Endothelial cell of umbilical vein (primary cell): ENCODE measurements at places on chromosomes 7 and 10. TPM values are rescaled to one million over a fixed set of nuclear protein-coding genes. Genes with fewer than 3 reads are reported as not detected.

Gene PLA2G12B
- not detected in 2 replicates for total RNA-seq

Gene PHKG1
- total RNA-seq, result 0.72 and 1.00 TPM in 2 replicates

Gene KIF11
- total RNA-seq, result 42.6 and 42.8 TPM in 2 replicates

GRCh38 chr10:14671386-14671831 lies 103.3 kb downstream of the FAM107B start:
- DNase-seq, result no peak

- DNase-seq, result peak; percentile 42
These were observed 13.0 kb upstream of the WIPI2 start for GRCh38 chr7:5177060-5177459.

- peak; percentile 75 for DNase-seq
These were observed 23.6 kb downstream of the GNA12 start for GRCh38 chr7:2820508-2820934.

DNA sequence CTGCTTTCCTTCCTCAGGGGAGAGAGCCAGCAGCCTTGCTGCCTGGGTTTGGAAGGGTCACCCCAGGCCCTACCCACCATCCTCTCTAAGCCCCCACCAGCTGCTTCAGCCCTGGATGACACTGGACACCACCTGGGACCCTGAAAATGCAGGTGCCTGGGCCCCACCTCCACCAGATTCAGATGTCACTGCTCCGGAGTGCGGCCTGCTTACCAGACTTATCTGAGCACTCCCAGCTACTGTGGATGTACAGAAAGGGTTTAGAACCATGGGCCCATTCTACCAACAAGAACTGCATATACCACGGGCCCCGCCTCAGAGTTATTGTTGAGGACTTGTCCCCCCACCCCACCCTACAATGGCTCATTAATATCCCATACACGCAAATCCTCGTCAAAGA lies 172.3 kb downstream of the PTPRN2 start:
- no peak for DNase-seq

DNA sequence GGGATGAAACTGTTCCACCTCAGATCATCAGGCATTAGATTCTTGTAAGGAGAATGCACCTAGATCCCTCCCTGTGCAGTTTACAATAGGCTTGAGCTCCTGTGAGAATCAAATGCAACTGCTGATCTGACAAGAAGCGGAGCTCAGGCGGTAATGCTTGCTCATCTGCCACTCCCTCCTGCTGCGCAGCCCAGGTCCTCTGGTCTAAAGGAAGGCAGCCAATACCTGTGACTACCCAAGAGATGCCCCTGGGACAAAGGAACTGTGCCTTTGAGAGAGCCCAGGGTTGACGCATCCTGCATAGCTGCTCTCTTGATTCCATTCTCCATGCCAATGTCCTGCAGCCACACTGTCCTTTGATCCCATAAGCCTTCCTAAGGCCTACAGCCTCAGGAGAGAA lies 73.1 kb downstream of the ADCYAP1R1 start:
- DNase-seq, result no peak

DNA sequence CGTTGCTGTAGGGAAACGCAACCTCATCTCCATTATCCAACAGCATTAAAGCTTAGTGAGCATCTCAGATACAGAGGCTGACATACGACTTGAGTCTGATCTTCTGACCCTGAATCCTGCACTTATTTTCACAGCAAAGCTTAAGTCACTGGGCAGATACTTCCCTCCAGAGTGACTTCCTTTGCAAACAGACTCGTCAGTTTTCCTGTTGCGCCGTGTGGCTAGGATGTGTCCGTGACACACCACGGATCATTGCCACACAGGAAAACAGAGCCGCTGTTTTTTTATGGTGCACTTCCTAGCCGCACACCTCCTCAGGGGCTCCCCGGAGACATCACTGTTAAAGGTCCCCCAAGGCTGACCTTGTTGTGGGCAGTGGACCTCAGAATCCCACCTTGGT lies 94.9 kb upstream of the MKI67 start:
- no peak for DNase-seq

DNA sequence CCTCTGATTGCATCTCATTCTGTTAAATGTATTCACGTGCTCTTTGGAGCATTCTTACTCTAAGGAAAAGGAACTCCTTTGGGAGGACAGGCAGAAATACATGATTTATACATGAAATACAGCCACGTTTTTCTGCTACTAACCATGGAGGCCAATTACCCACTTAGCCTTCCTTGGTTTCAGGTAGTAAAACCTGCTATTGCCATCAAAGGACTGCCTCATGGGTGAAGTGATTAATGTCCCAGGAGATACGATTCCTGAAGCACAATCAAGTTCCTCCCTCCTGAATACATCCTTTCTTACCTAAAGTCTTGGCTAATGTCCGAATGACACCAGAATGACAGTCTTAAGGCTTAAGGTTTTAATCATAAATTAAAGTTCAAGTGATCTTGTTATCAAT lies 58.5 kb upstream of the PIK3CG start:
- no peak for DNase-seq

- DNase-seq, result no peak
These were observed 176.3 kb downstream of the FANK1 start for GRCh38 chr10:126072622-126073021.

DNA sequence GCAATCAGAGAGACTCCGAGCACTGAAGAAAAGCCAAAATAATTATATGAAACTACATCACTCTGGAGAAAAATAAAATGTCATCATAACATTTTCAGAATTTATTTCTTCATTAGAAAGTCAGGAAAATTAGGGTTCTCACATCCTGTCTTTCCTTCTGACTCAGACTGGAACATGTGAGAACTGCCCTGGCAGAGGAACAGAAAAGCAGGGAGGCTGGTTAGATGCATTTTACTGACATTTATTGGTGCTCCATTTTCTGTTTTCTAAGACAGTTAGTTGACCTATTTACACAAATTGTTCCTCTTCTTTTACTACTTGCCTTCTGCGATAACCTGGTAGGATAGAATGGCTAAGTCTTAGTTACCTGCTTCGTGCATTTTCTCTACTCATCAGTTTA lies 58.6 kb upstream of the ANK3 start:
- no peak for DNase-seq

DNA sequence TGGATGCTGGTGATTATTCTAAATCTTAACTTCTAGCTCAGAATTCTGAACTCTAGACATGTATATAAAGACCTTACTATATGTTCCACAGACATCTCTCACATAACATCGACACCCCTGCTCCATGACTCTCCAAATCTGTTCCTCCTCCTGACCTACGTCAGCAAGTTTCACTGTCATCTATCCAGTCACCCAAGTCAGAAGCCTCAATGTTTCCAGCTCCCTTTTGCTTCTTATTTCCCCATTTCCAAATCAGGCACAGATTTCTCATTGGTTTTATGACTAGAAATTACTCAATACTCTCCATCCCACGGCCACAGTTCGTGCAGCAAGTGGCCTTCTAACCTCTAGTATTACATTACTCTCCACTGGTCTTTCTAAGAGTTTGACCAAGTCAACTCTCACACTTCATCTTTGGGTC lies 28.5 kb downstream of the EPC1 start:
- no peak for DNase-seq

DNA sequence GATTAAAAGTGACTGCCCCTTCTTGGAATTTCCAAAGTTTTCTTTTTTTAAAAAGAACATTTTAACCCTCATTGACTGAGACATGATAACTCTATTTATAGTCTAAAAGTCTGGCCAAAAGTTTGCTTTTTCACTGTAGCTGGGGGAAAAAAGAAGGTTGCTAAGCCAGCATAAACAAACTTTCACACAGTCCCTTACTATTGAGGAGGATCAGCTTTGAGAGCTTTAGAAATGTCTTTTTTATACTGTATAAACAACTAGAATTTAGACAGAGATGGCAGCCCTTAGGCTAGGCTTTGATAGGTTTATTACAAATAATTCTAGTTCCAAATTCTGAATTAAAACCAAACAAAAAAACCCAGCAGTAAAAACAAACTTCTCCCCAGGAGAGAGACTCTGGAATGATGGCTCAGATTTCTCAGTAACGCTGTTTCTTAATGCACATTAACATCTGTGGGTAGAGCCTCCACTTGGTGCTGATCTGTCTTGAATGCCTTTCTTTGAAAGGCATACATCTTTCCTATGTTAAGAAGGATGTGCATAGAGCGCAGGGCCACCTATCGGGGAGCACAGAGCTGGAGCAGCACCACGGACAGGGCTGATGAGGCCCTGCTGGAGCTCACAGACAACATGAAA lies 100.9 kb upstream of the PDLIM1 start:
- no peak for DNase-seq
